ENCODE measurements at places on chromosomes 3 and 15.

- DNase-seq, result no peak
These were observed 129.6 kb upstream of the AGBL1 start for GRCh38 chr15:85950101-85950500.

GRCh38 chr3:143483214-143483613 lies 363.6 kb downstream of the CHST2 start:
- no peak for DNase-seq

DNA sequence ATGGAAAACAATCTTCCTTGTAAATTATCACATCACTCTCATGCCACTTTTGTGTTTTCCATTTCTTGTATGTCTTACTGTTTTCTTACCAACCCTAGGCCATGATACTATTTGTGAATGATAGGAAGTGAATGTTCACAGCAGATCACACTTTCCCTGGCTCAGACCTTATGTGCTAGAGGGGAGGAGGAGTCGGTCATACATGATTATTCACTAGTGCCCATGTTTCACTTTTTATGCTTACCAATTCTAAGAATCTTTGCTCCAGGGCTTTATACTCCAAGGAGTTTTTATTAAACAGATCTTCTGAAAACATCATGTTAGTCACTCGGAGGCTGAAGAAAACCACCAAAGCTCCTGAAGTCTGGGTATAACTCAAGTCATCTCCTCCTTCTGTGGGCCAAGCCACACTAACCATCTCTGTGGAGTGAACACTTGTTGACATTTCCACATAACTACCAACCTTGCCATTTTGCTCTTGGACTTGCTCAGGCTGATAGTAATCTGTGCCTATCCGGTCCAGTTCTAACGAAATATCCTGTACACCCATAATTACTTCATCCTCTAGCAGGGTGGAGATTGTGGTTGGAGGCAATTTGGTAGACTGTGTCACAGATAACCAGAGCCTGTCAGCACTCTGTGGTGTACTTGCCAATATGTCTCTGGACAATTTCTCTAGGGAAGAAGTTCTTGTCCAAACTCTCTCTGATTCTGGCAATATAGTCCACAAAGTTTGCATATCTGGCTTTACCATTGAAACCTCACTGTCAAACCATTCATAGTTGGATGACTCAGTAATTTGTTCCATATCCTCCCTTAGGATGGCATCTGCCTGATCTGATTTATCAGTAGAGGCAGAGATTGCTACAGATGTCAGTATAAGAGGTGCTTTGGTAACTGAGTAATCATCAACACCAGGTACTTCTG lies 76.8 kb downstream of the IMPG2 start:
- no peak for DNase-seq

DNA sequence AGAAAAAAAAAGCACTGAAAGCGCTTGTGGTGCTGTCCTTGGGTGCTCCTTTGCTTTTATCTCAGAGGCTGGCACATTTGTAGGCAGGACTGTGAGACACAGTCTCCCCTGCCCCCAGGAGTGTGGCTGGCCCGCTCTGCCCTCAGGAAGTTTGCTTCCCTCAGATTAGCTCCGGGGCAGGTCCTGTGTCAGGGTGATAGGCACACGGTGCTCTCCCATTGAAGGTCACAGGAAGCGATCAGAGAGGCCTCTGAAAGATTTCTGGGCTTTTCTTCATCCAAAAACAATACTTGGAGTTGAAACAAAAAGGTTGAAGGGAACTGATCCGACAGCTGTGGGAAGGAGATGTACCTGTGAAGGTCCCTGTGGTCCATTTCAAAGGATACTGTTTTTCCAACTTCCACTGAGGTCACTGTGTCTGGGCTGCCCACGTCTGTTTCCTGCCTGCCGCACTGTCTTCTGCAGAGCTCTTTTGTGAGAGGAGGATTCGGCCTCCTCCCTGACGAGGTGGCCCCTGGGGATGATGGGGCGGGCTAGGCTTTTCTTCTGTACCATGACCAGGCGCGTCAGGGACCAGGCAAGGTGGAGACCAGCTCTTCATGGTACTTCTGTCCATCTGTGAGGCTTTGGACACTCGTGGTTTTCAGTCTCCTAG lies 330.5 kb upstream of the CTDSPL start:
- DNase-seq, result no peak

- DNase-seq, result peak; percentile 68
These were observed 26.2 kb downstream of the POLR2M start for GRCh38 chr15:57732526-57733331.

DNA sequence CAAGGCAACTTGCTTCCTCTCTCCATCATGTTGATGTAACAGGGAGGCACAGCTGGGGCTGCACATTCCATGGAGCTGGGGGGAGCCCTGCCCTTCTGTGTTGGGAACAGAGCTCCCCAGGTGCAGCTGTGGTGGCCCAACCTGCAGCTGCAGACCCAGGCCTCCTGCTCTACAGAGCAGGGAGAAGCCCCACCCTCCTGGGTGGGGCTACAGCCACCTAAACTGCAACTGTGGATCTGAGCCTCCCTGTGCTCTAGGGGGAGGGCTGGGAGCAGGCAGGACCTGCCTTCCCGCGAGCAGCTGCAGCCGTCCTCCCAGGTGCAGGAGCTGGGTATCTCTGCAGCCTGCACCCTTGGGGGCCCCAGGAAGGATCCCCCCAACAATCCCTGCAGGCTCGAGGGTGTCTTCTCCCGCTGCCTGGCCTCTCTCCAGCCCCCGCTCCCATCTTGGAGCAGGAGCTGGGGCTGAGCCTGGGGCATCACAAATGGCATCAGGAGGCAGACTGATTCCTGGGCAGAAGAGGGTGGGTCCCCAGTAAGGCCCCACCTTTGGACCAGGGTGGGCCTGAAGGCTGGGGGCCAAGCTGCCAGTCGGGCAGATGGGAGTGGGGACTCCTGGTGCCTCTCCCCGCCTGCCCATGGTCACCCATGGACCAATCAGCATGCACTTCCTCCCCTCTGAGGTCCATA lies 7.4 kb downstream of the LRRC58 start:
- DNase-seq, result no peak

GRCh38 chr3:17342119-17342518 lies 400.3 kb downstream of the TBC1D5 start:
- DNase-seq, result no peak

- no peak for DNase-seq
These were observed 2.7 kb downstream of the RAB8B start for GRCh38 chr15:63191895-63192618.

GRCh38 chr3:197465996-197466549 lies 89.7 kb downstream of the BDH1 start:
- no peak for DNase-seq

GRCh38 chr3:107227091-107227490 lies 150.1 kb upstream of the CCDC54 start:
- no peak for DNase-seq

- peak; percentile 41 for DNase-seq
These were observed 18.7 kb downstream of the ISG20 start for GRCh38 chr15:88657326-88658069.

DNA sequence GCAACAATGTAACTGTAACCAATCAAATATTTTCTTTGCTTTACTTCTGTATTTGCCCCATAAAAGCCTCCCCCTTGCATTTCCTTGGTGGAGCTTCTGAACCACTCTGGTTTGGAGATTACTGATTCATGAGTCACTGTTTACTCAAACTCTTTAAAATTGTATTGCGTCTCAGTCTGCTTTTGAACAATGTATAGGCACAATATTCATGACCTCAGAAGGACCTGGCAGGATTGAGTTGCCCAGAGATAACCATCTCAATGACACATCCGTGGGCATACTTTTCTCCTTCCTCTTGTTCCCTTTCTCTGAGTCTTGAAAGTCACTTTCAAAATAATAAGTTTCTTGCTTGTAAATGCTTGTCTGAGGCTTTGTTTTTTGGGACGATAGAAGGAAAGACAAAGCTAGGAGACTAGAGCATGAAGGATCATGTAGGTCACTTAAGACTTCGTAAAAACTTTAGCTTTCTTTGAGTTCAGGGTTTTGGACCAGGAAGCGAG lies 57.1 kb upstream of the POU1F1 start:
- DNase-seq, result peak; percentile 59

GRCh38 chr15:55518641-55519040 lies 10.6 kb upstream of the DNAAF4 start:
- no peak for DNase-seq

DNA sequence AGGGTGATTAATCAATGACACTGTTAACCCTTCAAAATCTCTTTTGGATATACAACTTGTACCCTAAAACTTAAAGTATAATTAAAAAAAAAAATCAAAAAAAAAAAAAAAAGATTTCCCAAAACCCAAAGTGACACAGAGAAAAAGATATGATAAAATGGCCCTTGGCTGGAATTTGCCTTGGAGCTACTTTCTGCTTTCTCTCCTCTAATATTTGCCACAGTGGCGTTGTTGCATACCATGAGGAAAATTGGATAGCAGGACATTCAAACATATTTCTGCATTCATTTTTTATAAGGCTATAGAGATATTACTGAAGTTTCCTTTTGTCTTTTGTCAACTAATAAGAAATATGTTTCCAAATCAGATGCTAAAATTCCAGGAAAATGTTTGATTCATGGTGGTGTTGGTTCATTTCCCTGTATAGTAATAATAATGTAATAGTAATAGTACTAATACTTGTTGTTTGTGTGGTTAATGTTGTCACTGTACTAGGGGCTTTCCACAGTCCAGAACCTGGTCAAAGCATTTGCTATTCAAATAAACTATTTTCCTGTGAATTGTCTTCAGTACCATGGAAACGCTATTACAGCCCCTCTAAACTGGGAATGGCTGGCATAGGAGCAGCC lies 441.3 kb upstream of the THBS1 start:
- DNase-seq, result no peak

- DNase-seq, result no peak
These were observed 41.4 kb downstream of the SLC30A4 start for GRCh38 chr15:45481135-45481534.

DNA sequence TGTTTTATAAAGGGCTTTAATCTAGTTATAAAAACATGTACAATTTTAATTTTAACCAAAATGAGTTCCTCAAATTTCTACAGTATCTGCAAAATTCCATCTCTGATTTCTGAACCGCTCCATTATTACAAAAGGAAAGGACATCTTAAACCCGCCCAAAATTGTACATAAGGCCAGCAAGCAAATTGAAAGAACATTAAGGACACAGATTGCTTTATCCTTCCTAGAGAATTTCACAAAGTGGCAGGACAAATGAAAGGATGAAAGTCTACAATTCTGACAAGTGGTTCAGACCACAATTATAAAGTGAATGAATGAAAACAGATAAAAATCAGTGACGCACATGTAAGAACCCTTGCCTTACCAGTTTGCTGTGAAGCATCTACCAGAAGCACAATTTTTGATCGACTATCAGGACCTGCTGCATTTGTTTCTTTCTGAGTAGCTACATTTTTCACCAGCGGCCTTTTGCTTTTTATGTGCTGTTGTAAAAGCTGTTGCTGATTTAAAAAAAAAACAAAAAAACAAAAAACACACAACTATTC lies 13.6 kb downstream of the SECISBP2L start:
- no peak for DNase-seq

- peak; percentile 13 for DNase-seq
These were observed 118.1 kb upstream of the SLC6A11 start for GRCh38 chr3:10697918-10698317.

DNA sequence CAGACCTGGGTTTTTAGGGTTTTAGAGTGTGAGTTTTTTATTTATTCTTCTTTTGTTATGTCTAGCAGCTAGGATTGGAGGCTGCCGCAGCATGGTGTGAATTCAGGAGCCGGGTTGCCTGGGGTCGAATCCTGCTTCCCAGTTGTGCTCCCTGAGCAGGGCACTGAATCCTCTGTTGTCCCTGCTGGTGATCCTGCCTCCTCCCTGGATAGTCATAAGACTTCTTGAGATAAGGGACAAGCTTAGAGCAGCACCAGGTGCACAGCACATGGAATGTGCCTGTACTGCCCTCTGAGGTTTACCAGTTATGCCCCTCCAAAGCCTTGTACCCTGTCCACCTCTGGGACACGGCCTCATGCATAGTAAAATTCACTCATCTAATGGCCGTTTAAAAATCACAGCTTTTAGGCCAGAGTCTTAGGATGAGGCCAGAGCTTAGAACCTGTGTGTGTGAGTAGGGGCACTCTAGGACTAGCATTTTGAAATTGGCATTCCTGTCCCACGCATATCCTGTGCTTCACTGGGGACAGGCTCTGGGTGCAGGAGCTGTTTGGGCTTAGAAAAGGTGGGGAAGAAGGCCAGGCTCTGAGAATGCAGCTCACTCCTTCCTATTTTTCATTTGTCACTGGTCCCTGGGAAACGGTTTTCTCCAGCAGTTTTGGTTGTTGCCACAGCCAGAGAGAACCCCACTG lies 47.7 kb downstream of the CHCHD6 start:
- DNase-seq, result no peak

- peak; percentile 76 for DNase-seq
These were observed 45.7 kb downstream of the WDR76 start for GRCh38 chr15:43872416-43873020.

DNA sequence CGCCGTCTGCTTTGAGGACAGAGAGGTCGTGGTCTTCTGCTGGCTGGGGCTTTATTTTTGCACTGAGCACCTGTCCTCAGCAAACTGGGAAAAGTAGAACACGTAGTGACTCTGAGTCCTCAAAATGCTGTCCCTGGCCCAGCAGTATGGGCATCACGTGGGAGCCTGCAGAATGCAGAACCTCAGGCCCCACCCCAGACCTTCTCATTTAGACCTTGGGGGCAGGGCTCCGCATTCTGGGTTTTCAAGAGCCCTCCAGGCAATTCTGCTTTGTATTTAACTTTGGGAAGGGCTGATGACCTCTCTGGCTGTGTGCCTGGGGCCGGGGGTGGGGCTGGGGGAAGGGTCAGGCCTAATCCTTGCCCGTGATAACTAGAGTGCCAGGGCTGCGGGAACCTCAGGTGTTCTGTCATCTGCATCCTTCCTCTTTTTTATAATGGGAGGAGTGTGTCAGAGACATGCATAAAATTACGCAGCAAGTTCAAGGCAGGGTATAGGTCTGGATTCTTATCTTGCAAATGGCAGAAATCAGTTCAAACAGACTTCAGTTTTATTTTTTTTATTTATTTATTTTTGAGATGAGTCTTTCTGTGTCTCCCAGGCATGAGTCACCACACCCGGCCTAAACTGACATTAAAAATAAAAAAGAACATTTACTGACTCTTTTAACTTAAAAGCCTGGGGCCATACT lies 11.1 kb downstream of the SLC6A6 start:
- DNase-seq, result no peak

DNA sequence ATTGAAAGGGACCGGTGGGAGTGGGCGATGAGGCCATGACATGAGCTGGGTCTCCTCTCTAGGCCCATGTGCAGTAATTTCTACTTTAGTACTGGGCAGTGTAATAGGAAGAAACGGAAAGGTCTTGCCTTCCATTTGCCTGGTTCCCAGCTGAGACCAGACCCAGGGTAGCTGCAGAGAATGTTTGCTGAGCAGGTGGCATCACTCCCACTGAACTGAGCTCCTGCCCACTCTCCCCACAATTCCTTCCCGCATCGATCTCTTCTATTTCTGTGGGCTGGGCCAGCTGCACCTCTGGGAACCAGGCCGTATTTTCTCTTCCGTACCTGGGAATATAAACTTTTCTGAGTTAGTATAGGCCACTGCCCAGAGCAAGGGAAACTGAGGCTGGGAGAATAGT lies 15.8 kb downstream of the ESYT3 start:
- no peak for DNase-seq

GRCh38 chr3:1195947-1196346 lies 103.1 kb downstream of the CNTN6 start:
- no peak for DNase-seq

Data from A673 (cell line).